Activated CD4-positive, alpha-beta T cell treated with anti-CD3 and anti-CD28 coated beads for 36 hours (primary cell): ENCODE measurements at places on chromosomes 5 and 9. TPM values are rescaled to one million over a fixed set of nuclear protein-coding genes. Genes with fewer than 3 reads are reported as not detected.

GRCh38 chr5:125325488-125326149 is 579.2 kb upstream of the ZNF608 start:
- no peak overlapping the region for H3K27ac ChIP-seq
- no peaks in the 10 kb centered on the region for H3K4me1 ChIP-seq
- H3K4me3 ChIP-seq: no peak overlapping the region
- no peaks in the 10 kb centered on the region for H3K36me3 ChIP-seq

- no peaks in the 10 kb centered on the region for H3K27me3 ChIP-seq
- peaks cover 8% of the 10 kb centered on the region for H3K4me1 ChIP-seq
- H3K36me3 ChIP-seq: peaks cover 47% of the 10 kb centered on the region
- H3K27ac ChIP-seq: no peak overlapping the region
- no peak overlapping the region for H3K4me3 ChIP-seq
Observed at GRCh38 chr5:134798468-134798867, 39.9 kb downstream of the DDX46 start.

DNA sequence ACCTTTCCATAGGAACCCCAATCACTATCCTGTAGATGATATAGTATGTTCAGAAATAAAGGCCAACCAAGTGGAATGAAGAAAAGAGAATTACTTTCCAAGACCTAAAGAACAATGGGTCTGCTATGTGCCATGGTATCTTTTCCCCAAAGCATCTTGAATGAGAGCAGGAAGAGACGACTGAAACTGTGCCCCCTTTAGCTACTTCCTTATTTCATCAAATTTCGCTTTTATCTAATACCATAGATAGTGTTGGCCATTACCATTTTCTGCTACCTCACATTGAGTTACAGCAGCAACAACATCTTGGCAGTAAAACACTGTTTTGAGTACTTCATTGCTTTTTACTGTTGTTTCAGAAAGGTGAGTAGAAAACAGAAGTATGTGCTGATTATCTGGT is 266.6 kb downstream of the CD180 start:
- DNase-seq: no peak
- no peaks in the 10 kb centered on the region for H3K4me1 ChIP-seq
- H3K36me3 ChIP-seq: no peaks in the 10 kb centered on the region
- peaks cover 12% of the 10 kb centered on the region for H3K27me3 ChIP-seq
- no peak overlapping the region for H3K27ac ChIP-seq
- H3K4me3 ChIP-seq: no peak overlapping the region

- no peaks in the 10 kb centered on the region for H3K27me3 ChIP-seq
- peak; percentile 40 for DNase-seq
- H3K4me3 ChIP-seq: peak overlapping the region; percentile 89
- H3K27ac ChIP-seq: peak overlapping the region; percentile 89
- peaks cover 50% of the 10 kb centered on the region for H3K4me1 ChIP-seq
- no peaks in the 10 kb centered on the region for H3K36me3 ChIP-seq
Observed at GRCh38 chr9:78030296-78030552, 1.4 kb downstream of the GNAQ start.

DNA sequence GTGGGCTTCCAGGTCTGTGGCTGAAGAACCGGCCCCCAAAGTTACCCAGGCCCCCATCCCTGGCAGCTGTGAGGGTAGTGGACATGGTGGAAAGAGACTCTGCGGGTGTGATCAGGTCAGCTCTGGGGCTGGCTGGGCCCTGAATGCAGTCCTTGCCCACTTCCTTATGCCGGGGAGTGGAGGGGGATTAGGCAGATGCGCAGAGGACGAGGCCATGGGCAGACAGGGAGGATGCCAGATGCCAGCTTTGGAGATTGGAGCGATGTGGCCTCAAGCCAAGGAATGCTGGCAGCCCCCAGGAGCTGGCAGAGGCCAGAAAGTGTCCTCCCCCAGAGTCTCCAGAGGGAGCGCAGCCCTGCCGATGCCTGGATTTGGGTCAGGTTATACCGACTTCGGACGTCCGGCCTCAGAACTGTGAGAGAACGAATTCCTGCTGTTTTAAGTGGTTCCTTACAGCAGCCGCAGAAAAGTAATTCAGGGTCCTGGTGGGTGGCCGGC is 69.8 kb downstream of the ADAMTS2 start:
- H3K4me3 ChIP-seq: no peak overlapping the region
- DNase-seq: no peak
- no peaks in the 10 kb centered on the region for H3K27me3 ChIP-seq
- no peaks in the 10 kb centered on the region for H3K4me1 ChIP-seq
- no peaks in the 10 kb centered on the region for H3K36me3 ChIP-seq

DNA sequence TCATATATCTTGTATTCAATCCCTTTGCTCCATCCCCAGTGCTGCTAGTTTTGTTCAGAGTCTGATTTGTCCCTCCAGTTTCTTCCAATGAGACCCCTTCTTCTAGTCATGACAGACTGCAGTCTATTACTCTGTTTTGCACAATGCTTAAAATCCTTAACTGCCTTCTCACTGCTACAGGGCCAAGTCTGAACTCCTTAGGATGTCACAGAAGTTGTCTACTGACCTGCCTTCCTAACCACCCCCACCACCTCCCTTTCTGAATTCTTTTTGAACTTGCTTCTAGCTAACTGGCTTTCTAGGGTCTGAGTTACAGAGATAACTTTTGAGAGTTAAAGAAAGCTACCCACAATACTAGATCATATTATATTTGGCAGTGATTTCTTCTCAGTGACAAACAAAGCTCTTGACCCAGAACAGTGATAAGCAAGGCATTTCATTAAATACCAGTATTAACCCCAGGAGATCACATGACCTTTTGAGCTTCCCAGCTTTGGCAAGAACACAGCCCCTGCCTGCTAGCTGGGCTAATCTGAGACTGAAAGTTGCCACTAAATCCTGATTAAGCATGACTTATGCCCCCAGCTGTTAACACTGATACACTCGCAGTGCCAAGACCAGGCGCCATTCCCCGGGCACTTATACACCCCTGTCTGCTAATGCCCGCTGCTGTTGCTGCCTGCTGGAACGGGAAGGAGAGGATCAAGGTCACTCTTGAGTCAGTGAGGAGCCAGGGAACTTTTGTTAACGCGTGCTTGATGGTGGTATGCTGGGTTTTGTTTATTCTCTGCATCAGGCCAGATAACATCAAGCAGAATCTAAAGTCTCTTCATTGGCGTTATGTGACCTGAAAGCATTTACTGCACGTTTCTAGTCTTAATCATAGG is 36.4 kb upstream of the ADAMTSL1 start:
- no peaks in the 10 kb centered on the region for H3K36me3 ChIP-seq
- peaks cover 3% of the 10 kb centered on the region for H3K4me1 ChIP-seq
- peaks cover 35% of the 10 kb centered on the region for H3K27me3 ChIP-seq
- no peak for DNase-seq
- no peak overlapping the region for H3K27ac ChIP-seq

DNA sequence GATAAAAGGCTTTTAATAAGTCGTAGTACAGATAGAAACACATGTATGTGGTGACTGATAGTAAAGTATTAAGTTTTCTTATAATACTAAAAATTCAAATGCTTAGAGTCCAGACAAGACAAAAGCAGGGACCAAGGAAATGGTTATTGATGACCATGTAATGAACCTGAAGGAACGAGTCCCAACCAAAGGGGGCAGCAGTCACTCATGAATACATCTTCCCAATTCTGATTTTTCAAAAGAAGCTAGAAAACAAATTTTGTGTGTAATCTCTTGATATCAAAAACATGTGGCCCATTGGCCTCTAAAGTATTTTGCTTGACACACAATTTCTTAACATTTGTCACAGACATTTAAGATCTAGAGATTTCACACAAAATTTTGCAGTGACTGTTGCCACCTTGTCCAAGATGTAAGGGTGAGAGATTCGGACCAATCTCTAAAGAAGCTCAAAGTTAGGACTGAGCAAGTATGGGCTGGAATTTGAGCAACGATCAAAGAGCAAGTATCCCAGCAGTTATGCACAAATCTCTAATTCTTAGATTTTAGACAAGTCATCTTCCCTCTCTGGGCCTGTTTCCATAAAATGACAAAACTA is 66.8 kb downstream of the ARL15 start:
- H3K4me3 ChIP-seq: no peak overlapping the region
- no peaks in the 10 kb centered on the region for H3K36me3 ChIP-seq
- DNase-seq: peak; percentile 53
- no peaks in the 10 kb centered on the region for H3K27me3 ChIP-seq

- no peak for DNase-seq
- no peaks in the 10 kb centered on the region for H3K4me1 ChIP-seq
Observed at GRCh38 chr5:8560776-8561175, 691.8 kb downstream of the MTRR start.

DNA sequence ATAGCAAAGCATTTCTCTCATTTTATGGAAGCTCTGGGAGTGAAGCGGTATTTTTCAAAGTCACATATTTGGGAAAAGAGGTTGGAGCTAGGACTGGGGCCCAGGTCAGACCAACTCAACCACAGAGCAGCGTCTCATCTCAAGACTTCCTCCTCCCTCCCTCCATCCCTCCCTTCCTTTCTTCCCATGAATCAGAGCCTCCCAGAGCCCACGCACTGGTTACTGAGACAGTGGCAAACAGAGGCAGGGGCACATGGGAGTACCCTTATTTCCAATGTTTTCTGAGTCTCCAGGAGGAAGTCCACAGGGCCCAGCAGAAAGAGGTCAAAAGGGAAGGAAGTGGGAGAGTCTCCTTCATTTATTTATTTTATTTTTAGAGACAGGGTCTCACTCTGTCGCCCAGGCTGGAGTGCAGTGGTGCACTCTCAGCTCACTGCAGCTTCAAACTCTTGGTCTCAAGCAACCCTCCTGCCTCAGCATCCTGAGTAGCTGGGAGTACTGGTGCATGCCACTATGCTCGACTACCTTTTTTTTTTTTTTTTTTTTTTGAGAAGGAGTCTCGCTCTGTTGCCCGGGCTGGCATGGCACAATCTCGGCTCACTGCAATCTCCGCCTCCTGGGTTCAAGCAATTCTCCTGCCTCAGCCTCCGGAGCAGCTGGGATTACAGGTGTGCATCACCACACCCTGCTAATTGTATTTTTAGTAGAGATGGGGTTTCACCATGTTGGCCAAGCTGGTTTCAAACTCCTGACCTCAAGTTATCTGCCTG is 52.5 kb upstream of the CDKN2AIPNL start:
- H3K36me3 ChIP-seq: no peaks in the 10 kb centered on the region
- H3K27me3 ChIP-seq: no peaks in the 10 kb centered on the region
- H3K4me1 ChIP-seq: peaks cover 14% of the 10 kb centered on the region
- H3K27ac ChIP-seq: no peak overlapping the region

- peaks cover 15% of the 10 kb centered on the region for H3K4me1 ChIP-seq
- no peak overlapping the region for H3K27ac ChIP-seq
- DNase-seq: no peak
- H3K36me3 ChIP-seq: no peaks in the 10 kb centered on the region
- H3K4me3 ChIP-seq: no peak overlapping the region
Observed at GRCh38 chr5:53782620-53783019, 222.2 kb downstream of the NDUFS4 start.

DNA sequence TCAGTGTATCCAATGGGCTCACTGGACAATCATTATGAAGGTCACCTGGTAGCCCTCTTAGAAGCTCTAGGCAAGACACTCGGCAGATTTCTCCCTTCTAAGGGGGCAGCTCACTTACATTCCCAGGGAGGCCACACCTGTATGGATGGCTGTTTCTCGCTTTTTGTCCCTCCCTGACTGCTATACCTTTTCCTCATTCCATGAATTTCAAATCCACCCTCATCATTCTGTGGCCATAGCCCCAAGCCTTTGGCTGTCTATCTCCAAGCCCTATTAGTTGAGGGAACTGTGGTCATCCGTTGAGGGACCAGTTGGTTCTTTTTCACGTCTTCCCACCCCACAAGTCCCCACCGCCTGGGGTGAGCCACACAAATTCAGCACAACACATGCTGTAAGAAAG is 85.0 kb upstream of the RARS1 start:
- DNase-seq: no peak
- H3K27me3 ChIP-seq: peaks cover 9% of the 10 kb centered on the region
- H3K36me3 ChIP-seq: no peaks in the 10 kb centered on the region
- H3K4me3 ChIP-seq: no peak overlapping the region
- H3K4me1 ChIP-seq: no peaks in the 10 kb centered on the region

GRCh38 chr9:78707080-78707479 is 410.2 kb downstream of the PSAT1 start:
- no peaks in the 10 kb centered on the region for H3K4me1 ChIP-seq
- H3K27ac ChIP-seq: no peak overlapping the region
- DNase-seq: no peak
- H3K36me3 ChIP-seq: no peaks in the 10 kb centered on the region

GRCh38 chr9:97046228-97046627 is 7.3 kb upstream of the CTSV start:
- H3K4me3 ChIP-seq: no peak overlapping the region
- H3K27me3 ChIP-seq: peaks cover 35% of the 10 kb centered on the region
- H3K27ac ChIP-seq: no peak overlapping the region
- H3K4me1 ChIP-seq: no peaks in the 10 kb centered on the region

The POU5F2 gene
- total RNA-seq: 0.40 TPM

The IFNA2 gene
- not detected for total RNA-seq

The PCDHA9 gene
- total RNA-seq: not detected

The CPLANE1 gene
- 6.2 TPM for total RNA-seq

The RNF183 gene
- total RNA-seq: 0.37 TPM
